Immature natural killer cell (primary cell): ENCODE measurements at places on chromosomes 7 and 10.
A peak's percentile ranks its signal among the peaks of the same experiment; 100 is the strongest.

DNA sequence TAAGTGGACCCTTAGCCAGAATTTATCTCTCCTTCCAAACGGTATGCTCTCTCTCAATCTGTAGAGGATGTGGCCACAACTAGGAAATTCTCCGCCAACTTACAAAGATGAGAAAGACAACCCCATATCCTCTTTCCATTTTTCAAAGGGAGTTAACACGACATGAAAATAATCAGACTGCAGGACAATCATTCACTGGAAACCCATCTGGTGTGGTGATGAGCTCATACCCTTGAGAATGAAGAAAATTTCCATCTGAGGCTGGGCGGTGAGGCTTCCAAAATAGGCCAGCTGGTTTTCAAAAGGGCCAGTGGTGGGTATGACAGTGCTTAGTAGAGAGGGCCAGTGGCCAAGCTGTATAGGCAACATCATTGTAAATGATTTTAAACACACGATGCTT lies 369.6 kb downstream of the FRMD4A start:
- peaks cover 13% of the 10 kb centered on the region for H3K27me3 ChIP-seq
- no peaks in the 10 kb centered on the region for H3K4me1 ChIP-seq
- DNase-seq, result no peak
- no peaks in the 10 kb centered on the region for H3K36me3 ChIP-seq
- H3K4me3 ChIP-seq, result no peak overlapping the region

- no peaks in the 10 kb centered on the region for H3K4me1 ChIP-seq
- H3K27ac ChIP-seq, result no peak overlapping the region
- no peaks in the 10 kb centered on the region for H3K36me3 ChIP-seq
Measured at GRCh38 chr7:34759477-34760125, 101.6 kb downstream of the NPSR1 start.

GRCh38 chr7:88314061-88314491 lies 7.4 kb upstream of the STEAP4 start:
- no peak overlapping the region for H3K4me3 ChIP-seq
- no peak overlapping the region for H3K27ac ChIP-seq
- no peaks in the 10 kb centered on the region for H3K36me3 ChIP-seq
- DNase-seq, result no peak
- H3K27me3 ChIP-seq, result no peaks in the 10 kb centered on the region

- no peak overlapping the region for H3K27ac ChIP-seq
- H3K4me3 ChIP-seq, result no peak overlapping the region
- peaks cover 2% of the 10 kb centered on the region for H3K4me1 ChIP-seq
- no peak for DNase-seq
- no peaks in the 10 kb centered on the region for H3K36me3 ChIP-seq
Measured at GRCh38 chr10:45378914-45379726, 5.1 kb downstream of the ALOX5 start.

- H3K36me3 ChIP-seq, result no peaks in the 10 kb centered on the region
- H3K4me1 ChIP-seq, result peaks cover 14% of the 10 kb centered on the region
- peak; percentile 41 for DNase-seq
- no peak overlapping the region for H3K4me3 ChIP-seq
- peaks cover 9% of the 10 kb centered on the region for H3K27me3 ChIP-seq
Measured at GRCh38 chr10:63720072-63720537, 198.9 kb downstream of the REEP3 start.

GRCh38 chr7:90404777-90405176 lies 1.5 kb downstream of the CLDN12 start:
- no peaks in the 10 kb centered on the region for H3K36me3 ChIP-seq
- DNase-seq, result no peak
- no peak overlapping the region for H3K27ac ChIP-seq

- no peaks in the 10 kb centered on the region for H3K36me3 ChIP-seq
- peaks cover 6% of the 10 kb centered on the region for H3K27me3 ChIP-seq
- no peaks in the 10 kb centered on the region for H3K4me1 ChIP-seq
- H3K4me3 ChIP-seq, result no peak overlapping the region
- DNase-seq, result no peak
Measured at GRCh38 chr10:1523221-1523620, 214.1 kb downstream of the ADARB2 start.

- H3K36me3 ChIP-seq, result no peaks in the 10 kb centered on the region
- H3K27me3 ChIP-seq, result peaks cover 2% of the 10 kb centered on the region
- H3K4me1 ChIP-seq, result peaks cover 30% of the 10 kb centered on the region
- H3K27ac ChIP-seq, result no peak overlapping the region
- no peak for DNase-seq
- peak overlapping the region; percentile 17 for H3K4me3 ChIP-seq
Measured at GRCh38 chr7:1853431-1853985, 183.4 kb downstream of the ELFN1 start.

DNA sequence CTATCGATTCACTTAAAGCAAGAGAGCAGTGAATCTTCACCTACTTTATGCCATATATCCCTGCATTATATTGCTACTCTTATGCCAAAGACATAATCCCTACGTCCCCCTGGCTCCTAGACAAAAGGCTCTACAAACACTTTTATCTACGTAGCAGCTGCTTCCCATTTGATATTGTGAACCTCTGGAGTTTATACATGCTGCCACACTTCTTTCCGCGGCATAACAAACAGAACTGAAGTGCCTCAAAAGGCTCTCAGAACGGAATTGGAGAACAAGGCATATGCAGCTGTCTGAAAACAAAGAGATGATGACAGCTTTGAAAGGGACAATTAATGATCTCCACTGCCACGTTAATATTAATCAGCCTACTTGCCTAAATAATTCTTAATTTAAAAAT lies 985.6 kb upstream of the LRRN3 start:
- H3K36me3 ChIP-seq, result no peaks in the 10 kb centered on the region
- no peak overlapping the region for H3K4me3 ChIP-seq
- no peaks in the 10 kb centered on the region for H3K27me3 ChIP-seq
- H3K27ac ChIP-seq, result no peak overlapping the region

- H3K27me3 ChIP-seq, result peaks cover 13% of the 10 kb centered on the region
- DNase-seq, result no peak
- H3K4me1 ChIP-seq, result no peaks in the 10 kb centered on the region
- H3K4me3 ChIP-seq, result no peak overlapping the region
- no peak overlapping the region for H3K27ac ChIP-seq
Measured at GRCh38 chr7:157769086-157769485, 432.3 kb downstream of the DNAJB6 start.

DNA sequence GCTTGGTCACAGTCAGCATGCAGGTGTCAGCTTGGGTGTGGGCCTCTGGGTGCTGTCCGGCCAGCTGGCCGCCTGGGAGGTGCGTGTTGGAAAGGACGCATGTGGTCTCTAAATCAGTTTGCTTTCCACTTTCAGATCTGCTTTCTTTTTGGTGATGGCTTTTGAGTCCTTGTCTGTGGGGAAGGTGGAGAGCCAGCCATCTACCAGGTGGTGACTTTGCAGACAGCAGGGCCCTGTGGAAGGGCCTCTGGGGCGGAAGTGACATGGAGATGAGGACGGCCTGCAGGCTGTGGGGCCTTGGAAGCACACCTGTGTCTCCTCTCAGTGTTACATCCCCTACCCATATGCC lies 59.4 kb downstream of the WDR37 start:
- peak overlapping the region; percentile 3 for H3K27ac ChIP-seq
- DNase-seq, result no peak
- H3K27me3 ChIP-seq, result peaks cover 3% of the 10 kb centered on the region
- H3K36me3 ChIP-seq, result peaks cover 56% of the 10 kb centered on the region
- H3K4me1 ChIP-seq, result peaks cover 75% of the 10 kb centered on the region

DNA sequence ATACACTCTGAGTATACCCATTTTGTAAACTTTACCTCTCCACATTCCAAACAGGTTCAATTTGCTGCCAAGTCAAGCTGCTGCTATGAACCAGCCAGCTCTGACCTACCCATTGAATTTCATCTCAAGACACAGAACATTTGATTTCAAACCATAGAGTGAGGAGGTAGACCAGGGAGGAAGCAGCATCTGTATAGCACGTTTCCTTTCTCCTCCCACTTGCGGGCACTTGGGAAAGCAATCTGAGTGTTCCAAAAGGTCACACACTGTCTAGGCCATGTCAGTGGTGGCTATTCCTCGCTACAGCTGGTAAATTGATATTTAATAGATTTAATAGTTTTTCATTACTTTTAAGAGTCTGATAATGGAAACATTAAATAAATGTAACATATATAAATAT lies 147.8 kb upstream of the EEPD1 start:
- no peak overlapping the region for H3K27ac ChIP-seq
- H3K36me3 ChIP-seq, result no peaks in the 10 kb centered on the region
- no peak overlapping the region for H3K4me3 ChIP-seq

- H3K27ac ChIP-seq, result no peak overlapping the region
- H3K4me1 ChIP-seq, result peaks cover 20% of the 10 kb centered on the region
- no peak for DNase-seq
- H3K27me3 ChIP-seq, result peaks cover 7% of the 10 kb centered on the region
- no peak overlapping the region for H3K4me3 ChIP-seq
Measured at GRCh38 chr10:5334196-5334880, 30.4 kb upstream of the UCN3 start.

- H3K27ac ChIP-seq, result no peak overlapping the region
- H3K27me3 ChIP-seq, result no peaks in the 10 kb centered on the region
- H3K4me3 ChIP-seq, result no peak overlapping the region
- H3K4me1 ChIP-seq, result peaks cover 15% of the 10 kb centered on the region
- H3K36me3 ChIP-seq, result peaks cover 14% of the 10 kb centered on the region
Measured at GRCh38 chr7:112892263-112892662, 102.1 kb upstream of the TMEM168 start.

DNA sequence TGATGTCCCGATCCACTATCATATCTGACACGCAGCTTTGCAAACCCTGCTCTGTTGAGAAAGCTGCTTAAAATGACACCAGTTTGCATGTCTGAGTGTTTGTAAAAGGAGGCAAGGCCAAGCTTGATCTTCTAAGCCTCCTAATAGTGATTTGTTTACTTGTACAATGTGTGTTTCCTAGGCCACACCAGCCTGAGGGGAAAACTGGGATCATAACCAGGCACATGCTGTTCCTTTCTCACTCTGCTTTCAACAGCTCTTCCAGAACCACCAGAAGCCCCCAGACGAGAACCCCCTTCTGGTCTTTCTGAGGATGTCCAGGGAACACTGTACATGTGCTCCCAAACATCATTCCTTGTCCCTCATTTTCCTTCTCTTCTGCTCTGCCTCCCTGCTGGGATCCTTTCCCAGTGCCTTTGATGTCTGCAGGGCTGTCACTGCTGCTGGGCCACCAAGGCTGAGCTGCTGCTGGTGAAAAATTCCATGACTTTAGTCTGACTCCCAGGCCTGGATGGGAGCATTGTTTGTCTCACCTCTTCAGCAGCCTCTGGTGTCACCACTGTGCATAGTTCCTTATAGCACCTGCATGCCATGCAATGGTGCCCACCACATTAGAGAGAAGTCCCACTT lies 4.0 kb upstream of the LGI1 start:
- peaks cover 15% of the 10 kb centered on the region for H3K27me3 ChIP-seq
- DNase-seq, result no peak
- H3K4me1 ChIP-seq, result peaks cover 2% of the 10 kb centered on the region
- H3K36me3 ChIP-seq, result no peaks in the 10 kb centered on the region

DNA sequence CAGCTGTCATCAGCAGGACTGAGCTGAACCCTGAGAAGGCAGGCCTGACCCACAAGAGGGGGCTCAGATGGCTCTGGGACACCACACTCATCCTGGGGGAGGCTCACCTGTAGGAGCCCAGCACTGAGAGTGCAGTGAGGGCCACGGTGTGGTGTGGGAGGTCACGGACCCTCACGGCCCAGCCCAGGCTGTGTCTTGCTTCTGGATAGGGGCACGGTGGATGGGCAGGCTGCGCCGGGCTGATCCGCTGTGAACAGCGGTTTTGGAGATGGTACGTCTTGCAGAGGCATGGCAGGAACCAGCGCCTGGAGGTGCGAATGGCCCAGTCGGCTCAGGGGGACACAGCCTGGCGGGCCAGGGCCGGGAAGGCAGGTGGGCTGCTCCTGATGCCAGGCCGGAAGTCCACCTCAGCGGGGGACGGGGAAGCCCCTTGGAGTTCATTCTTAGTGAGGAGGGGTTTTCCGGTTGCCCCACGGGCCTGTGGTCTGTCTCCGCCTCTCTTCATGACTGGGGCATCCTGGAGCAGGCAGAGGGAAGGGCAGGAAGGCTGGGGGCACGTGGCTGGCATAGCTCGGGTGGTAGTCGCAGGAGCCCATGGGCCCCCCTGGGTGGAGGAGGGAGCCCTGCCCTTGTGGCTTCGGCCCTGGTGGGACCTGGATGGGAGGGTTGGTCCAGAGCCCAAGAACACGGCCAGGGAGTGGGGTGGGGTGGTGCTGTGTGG lies 112.5 kb downstream of the UNCX start:
- no peaks in the 10 kb centered on the region for H3K36me3 ChIP-seq
- H3K27ac ChIP-seq, result no peak overlapping the region
- DNase-seq, result no peak
- H3K27me3 ChIP-seq, result peaks cover 8% of the 10 kb centered on the region
- no peak overlapping the region for H3K4me3 ChIP-seq

DNA sequence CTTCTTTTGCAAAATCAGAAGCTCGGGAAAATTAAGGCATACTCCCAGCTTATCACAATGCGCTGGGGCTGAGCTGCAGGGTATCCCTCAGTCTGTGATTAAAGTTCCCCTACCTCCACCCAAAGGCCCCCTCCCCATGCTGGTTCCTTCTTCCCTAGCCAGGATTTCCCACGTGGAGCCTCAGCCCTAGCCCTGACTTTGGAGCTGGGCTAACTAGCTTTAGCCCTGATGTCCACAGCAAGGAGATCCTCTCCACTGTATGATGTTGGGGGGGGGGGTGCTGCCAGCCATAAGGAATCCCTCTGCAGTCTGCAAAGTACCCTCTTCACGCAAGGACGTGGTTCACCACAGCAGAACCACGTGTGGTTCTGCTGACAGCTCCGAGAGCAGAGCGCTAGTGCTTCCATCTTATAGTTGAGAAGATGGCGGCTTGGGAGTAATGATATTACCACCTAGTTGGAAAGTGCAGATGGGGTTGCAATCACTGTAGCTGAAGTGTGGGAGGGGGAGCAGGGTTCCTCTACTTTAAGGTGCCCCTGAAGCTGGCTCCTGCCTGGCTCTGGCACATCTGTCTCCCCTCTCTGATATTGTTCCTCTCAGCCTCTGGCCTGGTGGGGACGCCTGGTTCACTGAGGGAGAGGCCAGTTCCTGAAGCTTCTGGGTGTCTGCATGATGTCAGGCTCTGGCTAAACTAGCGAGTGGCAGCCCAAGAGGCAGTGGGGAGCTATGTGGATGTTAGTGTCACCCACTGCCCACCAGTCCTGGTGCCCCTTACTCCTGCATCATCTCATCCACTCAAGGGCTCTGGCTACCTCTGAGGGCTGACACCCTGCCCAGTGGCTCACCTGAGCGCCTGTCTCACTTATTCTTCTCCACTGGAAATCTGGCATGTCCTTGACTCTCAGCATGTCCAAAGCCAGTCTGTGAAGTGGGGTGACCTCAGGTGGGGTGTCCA lies 270.7 kb downstream of the RPS24 start:
- H3K27me3 ChIP-seq, result peaks cover 3% of the 10 kb centered on the region
- H3K4me1 ChIP-seq, result peaks cover 21% of the 10 kb centered on the region
- no peak overlapping the region for H3K27ac ChIP-seq
- no peaks in the 10 kb centered on the region for H3K36me3 ChIP-seq

GRCh38 chr7:94178230-94178629 lies 174.1 kb upstream of the BET1 start:
- H3K36me3 ChIP-seq, result no peaks in the 10 kb centered on the region
- H3K27me3 ChIP-seq, result no peaks in the 10 kb centered on the region
- no peak overlapping the region for H3K4me3 ChIP-seq
- DNase-seq, result no peak
- H3K4me1 ChIP-seq, result no peaks in the 10 kb centered on the region
- no peak overlapping the region for H3K27ac ChIP-seq
